ENCODE measurements at places on chromosomes 2 and 18. TPM values are rescaled to one million over a fixed set of nuclear protein-coding genes. Genes with fewer than 3 reads are reported as not detected.

RUFY4 gene
- 0.21 TPM for total RNA-seq

SFT2D3 gene
- 9.3 TPM for total RNA-seq

ANKRD30BL gene
- total RNA-seq = not detected

CPS1 gene
- total RNA-seq = 1.1 TPM

DNA sequence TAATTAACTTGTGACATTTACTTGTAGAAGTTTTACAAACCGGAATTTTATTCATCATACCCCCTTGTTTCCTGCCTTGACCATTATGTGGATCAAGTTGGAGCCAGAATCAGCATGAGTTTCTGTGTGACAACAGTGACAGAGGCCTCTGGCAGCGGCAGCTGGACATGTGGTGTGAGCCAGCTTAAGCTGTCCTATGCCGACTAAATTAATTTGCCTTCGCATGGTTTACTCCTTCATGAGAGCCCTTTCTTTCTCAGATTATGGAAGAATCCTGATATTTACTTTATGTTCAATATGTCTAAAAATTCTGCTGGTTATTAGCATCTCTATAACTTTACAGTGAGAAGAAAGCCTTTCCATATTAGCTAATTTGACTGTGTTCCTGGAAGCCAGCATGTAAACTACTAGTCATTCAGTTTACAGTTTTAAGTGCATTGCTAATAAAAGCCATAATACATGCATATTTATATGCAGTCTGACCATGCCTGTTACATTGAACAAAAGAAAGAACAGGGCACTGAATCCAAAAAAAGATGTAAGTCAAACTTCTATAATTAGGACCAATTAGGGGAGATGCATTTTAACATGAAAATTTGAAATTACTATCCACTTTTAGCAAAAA is 495.8 kb upstream of the ACVR2A start:
- H3K27ac ChIP-seq = no peak overlapping the region
- no peaks in the 10 kb centered on the region for H3K36me3 ChIP-seq
- DNase-seq = no peak
- no peaks in the 10 kb centered on the region for H3K27me3 ChIP-seq
- H3K4me3 ChIP-seq = no peak overlapping the region

GRCh38 chr2:170368370-170368769 is 190.4 kb downstream of the MYO3B start:
- H3K27me3 ChIP-seq = peaks cover 42% of the 10 kb centered on the region
- no peaks in the 10 kb centered on the region for H3K36me3 ChIP-seq
- H3K4me1 ChIP-seq = peaks cover 3% of the 10 kb centered on the region
- no peak overlapping the region for H3K4me3 ChIP-seq

- no peak overlapping the region for H3K4me3 ChIP-seq
- no peak overlapping the region for H3K27ac ChIP-seq
- no peaks in the 10 kb centered on the region for H3K36me3 ChIP-seq
- H3K4me1 ChIP-seq = no peaks in the 10 kb centered on the region
- no peaks in the 10 kb centered on the region for H3K27me3 ChIP-seq
- no peak for DNase-seq
Measured at GRCh38 chr2:217409949-217410680, 550.3 kb upstream of the TNP1 start.

GRCh38 chr2:109188898-109189297 is 59.9 kb downstream of the SH3RF3 start:
- no peaks in the 10 kb centered on the region for H3K4me1 ChIP-seq
- H3K27ac ChIP-seq = no peak overlapping the region

DNA sequence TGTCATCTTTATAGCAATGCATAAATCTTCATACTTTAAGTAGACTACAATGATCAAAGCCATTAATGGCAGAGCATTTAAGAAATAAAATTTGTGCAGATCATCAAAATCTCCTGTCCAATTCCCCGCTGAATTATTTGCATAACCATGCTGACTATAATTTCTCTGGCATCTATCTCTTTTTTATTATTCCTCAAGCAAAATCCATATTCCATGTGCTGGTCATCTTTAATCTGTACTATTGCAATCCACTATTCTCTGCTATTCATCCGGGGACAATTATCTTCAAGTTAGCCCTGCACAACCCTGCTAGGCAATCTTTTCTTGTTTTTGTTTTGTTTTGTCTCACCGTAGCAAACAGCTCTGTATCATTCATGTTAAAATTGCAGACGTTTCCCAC is 1469.6 kb upstream of the NXPH2 start:
- H3K27me3 ChIP-seq = no peaks in the 10 kb centered on the region
- H3K36me3 ChIP-seq = no peaks in the 10 kb centered on the region
- H3K4me3 ChIP-seq = no peak overlapping the region
- DNase-seq = no peak
- no peak overlapping the region for H3K27ac ChIP-seq
